8988T (cell line): ENCODE measurements at places on chromosomes 16 and 17.

- DNase-seq = no peak
Measured at GRCh38 chr17:11324846-11325420, 83.9 kb downstream of the SHISA6 start.

- DNase-seq = peak; percentile 1
Measured at GRCh38 chr16:734208-734980, 6.4 kb downstream of the CIAO3 start.

DNA sequence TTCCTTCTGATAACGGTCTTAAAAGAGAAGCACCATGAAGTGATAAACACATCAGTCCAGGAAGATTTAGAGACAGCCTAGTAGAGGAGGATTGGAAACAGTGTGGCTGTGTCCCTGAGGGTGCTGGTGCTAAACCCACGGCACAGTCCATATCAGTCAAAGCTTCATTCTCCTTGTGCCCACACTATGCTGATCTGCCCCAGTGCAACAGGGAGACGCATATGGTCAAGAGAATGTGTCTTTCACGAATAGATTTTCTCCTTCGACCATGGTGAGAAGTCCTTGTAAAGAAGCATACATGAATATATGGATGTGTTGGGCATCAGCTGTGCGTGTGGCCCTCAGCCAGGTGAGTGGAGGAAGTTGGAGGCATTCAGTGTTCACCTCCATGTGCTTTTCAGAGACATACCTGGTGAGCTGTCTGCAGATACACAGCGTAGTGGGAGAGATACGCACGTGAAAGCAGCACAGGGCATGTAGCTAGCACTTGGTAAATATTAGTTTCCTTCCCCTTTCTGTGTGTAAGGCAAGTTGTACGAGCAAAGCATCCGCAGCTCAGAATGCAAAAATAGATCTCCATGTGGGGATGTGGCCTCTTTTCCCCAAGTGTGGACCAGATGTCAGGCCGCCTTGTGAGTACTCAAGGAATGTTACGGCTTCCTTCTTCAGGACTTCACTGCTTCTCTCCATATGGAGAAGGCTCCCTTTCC, 29.4 kb downstream of the HLF start:
- no peak for DNase-seq

DNA sequence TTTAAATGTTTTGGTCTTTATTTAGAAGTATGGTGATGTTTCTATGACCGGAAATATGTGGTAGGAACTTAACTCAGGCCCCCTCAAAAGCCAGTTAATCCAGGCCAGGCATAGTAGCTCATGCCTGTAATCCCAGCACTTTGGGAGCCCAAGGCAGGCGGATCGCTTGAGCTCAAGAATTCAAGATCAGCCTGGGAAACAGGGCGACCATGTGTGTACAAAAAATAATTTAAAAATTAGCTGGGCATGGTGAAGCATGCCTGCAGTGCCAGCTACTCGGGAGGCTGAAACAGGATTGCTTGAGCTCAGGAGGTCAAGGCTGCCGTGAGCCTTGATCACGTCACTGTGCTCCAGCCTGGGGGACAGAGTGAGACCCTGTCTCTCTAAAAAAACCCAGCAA, 10.3 kb downstream of the RSL1D1 start:
- DNase-seq = no peak
